ENCODE measurements at places on chromosomes 6 and 20.
A peak's percentile ranks its signal among the peaks of the same experiment; 100 is the strongest.

DNA sequence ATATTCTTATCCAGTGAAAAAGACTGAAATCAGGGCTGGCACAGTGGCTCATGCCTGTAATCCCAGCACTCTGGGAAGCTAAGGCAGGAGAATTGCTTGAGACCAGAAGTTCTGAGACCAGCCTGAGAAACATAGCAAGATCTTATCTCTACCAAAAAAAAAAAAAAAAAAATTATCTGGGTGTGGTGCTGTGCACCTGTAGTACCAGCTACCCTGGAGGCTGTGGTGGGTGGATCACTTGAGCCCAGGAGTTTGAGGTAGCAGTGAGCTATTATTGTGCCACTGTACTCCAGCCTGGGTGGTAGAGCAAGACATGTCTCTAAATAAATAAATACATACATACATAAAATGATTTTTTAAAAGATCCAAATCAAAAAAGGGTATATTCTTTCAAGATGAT lies 6.3 kb downstream of the CALHM6 start:
- DNase-seq: no peak

DNA sequence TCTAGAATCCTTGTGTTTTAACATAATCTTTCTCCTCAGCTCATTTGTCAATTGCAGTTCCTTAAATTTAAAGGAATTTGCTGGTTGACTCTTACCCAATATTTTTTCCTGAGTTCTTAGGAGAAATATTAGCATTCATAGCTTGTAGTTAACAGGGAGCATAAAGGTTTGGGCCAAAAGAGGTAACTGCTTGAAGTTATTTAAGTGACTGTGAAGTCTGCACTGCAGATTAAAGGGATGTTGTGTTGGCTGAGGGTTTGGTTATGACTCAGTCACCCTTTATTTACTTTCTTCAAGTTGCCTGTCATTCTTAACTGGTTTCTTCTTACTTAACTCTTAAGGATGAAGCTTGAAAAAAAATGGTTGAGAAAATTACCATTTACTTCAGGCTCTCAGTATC lies 220.3 kb upstream of the LAMP5 start:
- peak; percentile 82 for DNase-seq

DNA sequence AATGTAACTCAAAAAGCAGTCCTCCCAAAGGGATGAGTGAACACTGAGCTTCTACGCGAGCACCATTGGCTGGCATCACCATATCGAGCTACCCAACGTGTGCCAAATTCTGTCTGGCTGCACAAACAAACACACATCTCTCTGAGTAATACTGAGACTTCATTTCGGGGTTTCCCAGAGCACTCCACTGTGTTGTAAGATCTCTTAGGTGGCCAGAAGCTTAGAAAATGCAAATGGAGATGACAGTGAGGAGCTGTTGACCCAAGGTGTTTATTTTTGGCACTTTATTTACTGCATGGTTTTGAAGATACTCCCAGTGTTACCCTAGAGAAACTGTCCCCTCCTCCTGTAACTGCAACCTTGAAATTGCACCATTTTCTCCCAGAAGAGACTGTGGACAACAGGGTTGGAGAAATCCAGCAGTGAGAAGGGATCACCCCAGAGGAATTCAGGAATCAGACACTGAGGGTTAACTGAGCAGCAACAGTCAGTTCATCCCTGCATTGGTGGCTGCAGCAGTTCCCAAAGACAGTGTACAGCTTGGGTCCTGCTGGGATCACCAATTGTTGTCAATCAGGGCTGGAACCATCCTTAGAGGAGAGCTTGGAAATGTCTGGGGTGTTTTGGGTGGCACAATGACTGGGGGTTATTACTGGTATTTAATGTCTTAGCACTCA lies 1.0 kb upstream of the RIPOR2 start:
- peak; percentile 55 for DNase-seq

- DNase-seq: no peak
These were observed 63.4 kb upstream of the NHSL1 start for GRCh38 chr6:138562691-138563090.

GRCh38 chr6:20364327-20364726 lies 37.4 kb upstream of the E2F3 start:
- peak; percentile 76 for DNase-seq

- DNase-seq: peak; percentile 72
These were observed 373.5 kb upstream of the BTBD3 start for GRCh38 chr20:11544029-11544678.

- DNase-seq: no peak
These were observed 170.6 kb downstream of the OGFRL1 start for GRCh38 chr6:71459162-71459561.

DNA sequence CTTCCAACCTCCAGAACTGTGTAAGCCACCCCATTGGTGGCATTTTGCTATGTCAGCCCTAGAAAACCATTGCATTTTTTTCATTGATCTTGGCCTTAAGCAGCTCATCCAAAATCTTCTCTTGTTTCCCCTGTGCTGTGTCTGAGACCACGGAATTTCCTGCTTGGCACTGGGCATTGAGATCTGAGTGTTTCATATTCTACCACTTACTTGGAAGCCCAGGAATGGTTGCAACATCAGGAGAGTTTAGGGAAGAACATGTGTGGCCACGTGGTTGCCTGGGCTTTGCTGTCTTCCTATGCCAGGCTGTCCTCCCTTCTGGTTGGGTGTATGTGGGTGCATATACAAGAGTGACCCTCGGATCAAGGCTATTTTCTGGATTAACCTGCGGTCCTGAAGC lies 139.3 kb upstream of the PMEPA1 start:
- peak; percentile 5 for DNase-seq

DNA sequence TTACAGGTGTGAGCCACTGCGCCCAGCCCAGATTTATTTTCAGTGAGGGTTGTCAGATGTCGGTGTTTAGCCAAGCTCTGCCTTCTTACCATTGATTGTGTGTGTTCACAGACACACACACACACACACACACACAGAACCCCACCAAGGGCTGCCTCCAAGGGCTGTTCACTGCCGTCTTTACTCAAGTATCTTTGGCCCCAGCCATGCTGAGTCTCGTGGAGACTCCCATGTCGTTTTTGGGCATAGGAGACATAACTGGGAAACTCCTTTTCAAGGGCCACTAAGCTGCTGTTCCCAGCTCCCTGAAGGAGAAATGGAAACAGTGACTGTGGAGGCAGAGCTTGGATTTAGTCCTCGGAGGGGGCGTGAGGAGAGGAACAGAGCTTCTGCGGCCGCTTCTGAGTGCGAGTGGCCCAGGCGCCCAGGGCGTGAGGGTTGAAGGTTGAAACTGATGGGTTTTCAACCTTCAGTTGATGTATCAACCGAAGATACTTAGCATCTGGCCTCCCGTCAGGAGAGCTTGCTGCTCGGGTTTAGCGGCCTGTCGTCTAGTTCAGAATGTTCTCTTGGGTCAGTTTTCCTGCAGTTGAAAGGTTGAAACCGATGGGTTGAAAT lies 243.6 kb downstream of the TTLL2 start:
- no peak for DNase-seq

- DNase-seq: no peak
These were observed 53.5 kb downstream of the CARMIL1 start for GRCh38 chr6:25332655-25333071.

DNA sequence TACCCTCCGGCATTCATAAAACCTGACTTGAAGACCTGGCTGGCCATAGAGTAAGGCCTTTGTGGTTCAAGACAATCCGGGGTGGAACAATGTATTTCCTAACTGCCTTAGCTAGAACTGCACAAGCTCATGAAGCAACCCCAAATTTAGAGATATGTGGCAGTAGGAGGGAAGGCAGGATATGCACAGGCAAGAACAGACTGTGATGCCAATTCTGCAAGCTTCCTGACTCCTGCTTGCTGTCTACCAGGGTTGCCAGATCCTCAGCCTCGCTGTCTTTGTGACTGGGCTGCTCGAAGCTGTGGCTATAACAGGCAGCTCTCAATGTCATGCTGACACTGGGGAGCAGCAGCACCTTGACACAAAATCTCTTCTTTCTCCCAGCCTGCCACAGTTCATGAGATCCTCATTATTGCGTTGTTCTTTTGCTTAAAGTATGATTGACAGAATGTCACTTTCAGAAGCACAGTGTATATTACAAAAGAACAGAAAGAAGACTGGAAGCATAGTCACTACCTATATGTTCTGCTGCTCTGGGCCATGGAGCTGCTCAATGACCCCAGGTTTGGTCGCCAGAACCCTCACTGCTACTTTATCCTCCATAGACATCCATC lies 18.3 kb upstream of the SHLD1 start:
- DNase-seq: no peak

DNA sequence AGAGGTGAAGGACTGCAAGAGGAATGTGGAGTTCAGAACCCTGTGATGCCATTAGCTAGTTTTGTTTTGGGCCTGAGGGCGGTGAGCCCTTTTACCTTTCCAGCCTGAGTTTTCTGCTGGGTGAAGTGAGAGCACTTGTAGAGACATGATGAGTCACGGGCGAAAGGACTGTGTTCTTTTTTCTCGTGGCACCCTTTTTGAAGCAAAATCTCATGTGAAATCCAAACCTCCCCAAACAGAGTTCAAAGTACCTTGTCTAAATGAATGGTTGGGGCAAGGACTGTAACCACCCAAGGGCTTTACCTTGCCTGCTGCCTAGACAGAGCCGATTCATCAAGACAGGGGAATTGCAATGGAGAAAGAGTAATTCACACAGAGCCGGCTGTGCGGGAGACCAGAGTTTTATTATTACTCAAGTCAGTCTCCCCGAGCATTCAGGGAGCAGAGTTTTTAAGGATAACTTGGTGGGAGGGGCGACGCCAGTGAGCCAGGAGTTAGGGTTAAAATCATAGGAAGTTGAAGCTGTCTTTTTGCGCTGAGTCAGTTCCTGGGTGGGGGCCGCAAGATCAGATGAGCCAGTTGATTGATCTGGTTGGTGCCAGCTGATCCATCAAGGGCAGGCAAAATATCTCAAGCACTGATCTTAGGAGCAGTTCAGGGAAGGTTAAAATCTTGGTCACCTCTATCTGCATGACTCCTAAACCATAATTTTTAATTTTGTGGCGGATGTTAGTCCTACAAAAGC lies 25.8 kb downstream of the SAMD5 start:
- no peak for DNase-seq

GRCh38 chr6:13573669-13574110 lies 711 bp upstream of the SIRT5 start:
- DNase-seq: peak; percentile 58

DNA sequence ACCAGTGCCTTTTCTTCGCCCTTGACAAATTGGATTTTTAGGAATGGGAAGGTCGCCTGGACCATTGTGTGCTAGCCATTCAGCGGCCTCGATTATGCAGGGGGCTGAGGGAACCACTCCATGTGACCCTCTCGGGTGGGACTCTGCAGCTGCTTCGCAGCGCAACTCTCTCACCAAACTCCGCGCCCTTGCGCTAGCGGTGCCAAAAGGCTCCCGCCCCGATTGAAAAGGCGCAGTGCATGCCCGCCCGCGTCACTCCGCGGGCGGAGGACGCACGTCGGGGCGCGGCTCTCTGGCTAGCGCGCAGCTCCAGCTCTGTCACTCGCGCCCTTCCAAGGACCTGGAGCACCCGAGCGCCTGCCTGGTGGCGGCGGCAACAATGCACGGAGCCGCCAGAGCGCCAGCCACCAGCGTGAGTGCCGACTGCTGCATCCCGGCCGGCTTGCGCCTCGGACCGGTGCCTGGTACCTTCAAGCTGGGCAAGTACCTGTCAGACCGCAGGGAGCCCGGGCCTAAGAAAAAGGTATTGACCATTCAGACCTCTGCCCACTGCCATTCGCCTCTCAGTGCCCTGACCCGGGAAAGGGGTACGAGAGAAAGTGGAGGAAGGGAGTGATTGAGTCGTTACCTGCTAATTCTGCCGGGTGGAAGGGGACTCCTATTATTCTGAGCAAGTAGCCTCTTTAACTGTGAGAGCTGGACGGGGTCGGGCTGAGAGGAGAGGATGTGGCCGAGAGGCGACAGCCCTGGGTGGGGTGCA lies at the start of gene PRDM13:
Gene PRDM13, plus strand, starts transcription at position 178 of the 760 bp plus-strand sequence. Its CDS starts 202 bp downstream, at position 380.
- DNase-seq: no peak

DNA sequence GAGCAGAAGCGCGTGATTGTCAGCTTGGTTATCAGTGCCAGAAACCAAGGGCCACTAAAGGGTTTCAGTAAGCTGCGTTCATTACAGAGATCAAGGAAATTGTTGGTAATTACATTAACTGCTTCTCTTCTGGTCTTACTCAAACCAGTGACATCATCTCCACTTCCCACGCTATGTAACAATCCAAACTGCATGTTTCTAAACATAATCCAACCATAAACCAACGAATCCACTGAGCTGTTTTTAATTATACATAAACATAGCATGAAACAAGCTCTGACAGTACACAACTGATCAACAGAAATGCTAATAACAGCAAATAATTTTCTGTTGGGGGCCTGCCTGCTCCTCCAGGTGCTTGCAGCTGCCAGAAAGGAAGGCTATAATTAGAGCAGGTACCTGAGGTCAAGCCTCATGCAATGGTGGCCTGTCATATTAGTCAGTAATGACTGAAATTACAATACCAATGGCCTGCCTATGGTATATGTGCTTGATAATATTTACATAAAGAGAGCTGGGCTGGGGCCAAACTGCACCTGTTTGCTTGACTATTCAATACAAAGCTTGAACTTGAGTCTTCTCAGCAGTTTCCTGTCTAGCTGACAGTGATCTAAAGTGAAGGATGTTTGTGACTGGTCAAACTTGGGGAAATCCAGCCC lies 40.1 kb downstream of the ILRUN start:
- DNase-seq: peak; percentile 67

GRCh38 chr6:97067045-97067444 lies 142.5 kb downstream of the KLHL32 start:
- no peak for DNase-seq

- no peak for DNase-seq
These were observed 416.1 kb downstream of the TBC1D32 start for GRCh38 chr6:120918137-120918536.

GRCh38 chr6:116463301-116463700 lies 2.1 kb downstream of the CALHM6 start:
- no peak for DNase-seq

GRCh38 chr6:34791164-34791700 lies 651 bp upstream of the BLTP3A start:
- no peak for DNase-seq

DNA sequence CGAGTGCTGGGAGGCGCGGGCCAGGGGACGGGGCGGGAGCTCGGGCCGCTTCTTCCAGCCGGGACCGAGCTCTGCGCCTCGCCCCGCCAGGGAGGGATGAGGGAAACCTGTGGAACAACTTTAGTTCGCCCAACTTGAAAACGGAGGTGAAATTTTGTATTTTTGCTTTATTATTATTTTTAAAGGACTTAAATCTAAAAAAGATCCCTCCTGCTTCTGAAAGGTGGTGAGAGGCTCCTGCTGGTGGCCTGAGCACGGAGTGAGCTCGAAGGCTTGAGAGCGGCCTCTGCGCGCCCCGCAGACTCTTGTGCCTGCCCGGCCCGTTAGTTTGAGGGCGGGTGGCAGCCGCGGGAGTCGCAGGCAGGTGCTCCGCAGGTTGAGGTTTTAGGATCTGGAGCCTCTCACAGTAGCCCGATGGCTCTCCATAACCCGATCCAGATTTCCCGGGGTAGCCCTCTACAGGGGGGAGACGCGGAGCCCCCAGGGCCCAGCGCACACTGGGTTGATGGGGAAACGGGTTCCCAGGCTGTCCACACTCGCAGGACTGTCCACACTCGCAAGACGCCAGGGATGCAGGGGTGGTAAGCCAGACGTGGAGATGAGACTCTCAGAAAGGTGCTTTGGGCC lies 46.2 kb upstream of the SUPT3H start:
- DNase-seq: no peak

- peak; percentile 96 for DNase-seq
These were observed 98.3 kb downstream of the HAO1 start for GRCh38 chr20:7841971-7842310.

- DNase-seq: peak; percentile 92
These were observed 19.2 kb downstream of the JAG1 start for GRCh38 chr20:10654630-10655029.
